Immature natural killer cell (primary cell): ENCODE measurements at places on chromosomes 16 and 17. TPM values are rescaled to one million over a fixed set of nuclear protein-coding genes. Genes with fewer than 3 reads are reported as not detected.

ZNF598 gene
- 10.4 TPM for polyA plus RNA-seq

TMEM204 gene
- 38.3 TPM for polyA plus RNA-seq

KRT24 gene
- polyA plus RNA-seq = not detected

DNA sequence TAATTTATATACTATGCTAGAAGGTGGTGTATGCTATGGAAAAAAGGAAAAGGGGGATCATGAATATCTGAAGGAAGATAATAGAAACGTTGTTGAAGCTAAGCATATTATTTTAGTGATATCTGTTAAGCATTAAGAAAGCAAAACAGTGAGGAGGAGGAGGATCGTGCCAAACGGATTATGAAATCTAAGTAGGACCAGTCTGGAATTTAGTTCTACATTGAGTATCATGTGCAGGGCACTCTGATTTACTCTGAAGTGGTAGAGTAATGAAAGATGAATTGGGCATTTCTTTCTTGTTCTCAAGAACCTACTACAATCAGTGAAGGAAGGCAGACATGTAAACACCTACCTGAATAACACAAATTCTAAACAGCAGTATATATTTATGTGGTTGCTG lies 195.3 kb downstream of the CYB561 start:
- no peak overlapping the region for H3K27ac ChIP-seq
- no peaks in the 10 kb centered on the region for H3K27me3 ChIP-seq
- H3K4me3 ChIP-seq = no peak overlapping the region
- no peak for DNase-seq
- H3K4me1 ChIP-seq = no peaks in the 10 kb centered on the region
- H3K36me3 ChIP-seq = peaks cover 4% of the 10 kb centered on the region

- peaks cover 43% of the 10 kb centered on the region for H3K4me1 ChIP-seq
- H3K4me3 ChIP-seq = no peak overlapping the region
- H3K36me3 ChIP-seq = peaks cover 34% of the 10 kb centered on the region
- no peak overlapping the region for H3K27ac ChIP-seq
Observed at GRCh38 chr17:5434984-5435383, 4.0 kb downstream of the C1QBP start.

GRCh38 chr16:27347930-27348685 lies 34.3 kb downstream of the IL4R start:
- no peak overlapping the region for H3K4me3 ChIP-seq
- peaks cover 6% of the 10 kb centered on the region for H3K4me1 ChIP-seq
- H3K27me3 ChIP-seq = peaks cover 2% of the 10 kb centered on the region
- peaks cover 67% of the 10 kb centered on the region for H3K36me3 ChIP-seq
- DNase-seq = no peak

DNA sequence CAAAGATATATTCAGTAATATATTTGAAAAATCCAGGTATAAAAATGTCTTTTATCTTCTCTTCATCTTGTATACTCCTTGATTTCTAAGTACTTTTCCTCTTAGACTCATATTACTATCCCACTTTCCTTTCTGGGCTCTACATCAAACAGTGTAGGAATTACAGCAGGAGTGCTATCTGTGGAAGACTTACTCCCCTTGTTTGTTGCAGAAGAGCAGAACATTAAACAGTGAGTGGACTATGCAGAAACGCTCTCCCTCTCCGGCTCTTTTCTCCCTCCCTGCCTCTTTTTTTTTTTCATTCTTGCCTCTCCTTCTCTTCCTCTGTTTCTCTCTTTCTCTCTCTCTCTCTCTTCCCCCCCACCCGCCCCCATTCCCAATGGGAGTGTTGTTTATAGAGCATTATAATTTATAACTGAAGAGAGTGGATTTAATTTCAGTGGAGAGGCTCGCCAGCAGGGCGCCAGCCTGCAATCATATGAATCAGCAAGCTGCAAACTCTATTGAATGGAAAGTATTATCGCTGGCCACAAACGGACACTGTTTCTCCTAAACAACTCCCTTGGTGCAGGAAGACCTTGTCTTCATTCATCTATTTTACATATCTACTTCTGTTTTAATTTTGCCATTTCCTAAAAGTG lies 242.3 kb upstream of the TBX2 start:
- no peak for DNase-seq
- H3K4me1 ChIP-seq = no peaks in the 10 kb centered on the region
- peaks cover 7% of the 10 kb centered on the region for H3K36me3 ChIP-seq
- H3K4me3 ChIP-seq = no peak overlapping the region
- H3K27me3 ChIP-seq = no peaks in the 10 kb centered on the region

- H3K27me3 ChIP-seq = peaks cover 2% of the 10 kb centered on the region
- H3K4me3 ChIP-seq = no peak overlapping the region
- no peak for DNase-seq
Observed at GRCh38 chr16:58518980-58519368, 3.7 kb downstream of the SETD6 start.

DNA sequence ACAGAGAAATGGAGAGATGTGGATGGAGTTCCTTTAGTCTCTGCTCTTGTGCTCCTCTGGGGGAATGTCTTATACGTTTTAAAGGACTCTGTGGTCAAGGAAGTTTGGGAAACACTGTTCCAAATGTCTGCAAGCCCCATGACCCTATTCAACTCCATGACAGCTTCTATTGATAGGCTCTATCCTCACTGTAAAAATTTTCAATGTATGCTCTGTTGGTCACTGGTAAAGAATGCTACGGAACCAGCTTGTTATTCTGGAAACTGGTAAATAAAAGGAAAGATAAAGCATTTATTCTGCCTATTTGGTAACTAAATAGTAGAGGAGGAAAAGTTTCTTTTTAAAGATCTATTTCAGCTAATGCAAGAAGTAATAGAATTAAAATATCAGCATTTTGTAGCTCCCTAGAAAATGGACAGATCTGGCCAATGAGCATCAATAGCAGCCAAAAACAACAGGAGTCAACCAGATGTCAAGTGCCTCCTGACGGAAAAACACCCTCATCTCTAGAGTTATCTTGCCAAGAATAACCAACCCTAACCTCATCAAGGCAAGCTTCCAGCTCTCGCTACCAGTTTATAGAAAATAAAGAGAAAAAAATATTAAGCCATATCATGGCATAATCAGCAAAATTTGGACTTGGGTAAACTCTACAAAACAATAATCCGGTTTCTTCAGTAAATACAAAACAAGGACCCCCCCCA lies 16.1 kb downstream of the GDE1 start:
- H3K27ac ChIP-seq = no peak overlapping the region
- H3K27me3 ChIP-seq = peaks cover 1% of the 10 kb centered on the region
- no peak for DNase-seq
- H3K4me3 ChIP-seq = no peak overlapping the region

- DNase-seq = no peak
- H3K27me3 ChIP-seq = no peaks in the 10 kb centered on the region
- H3K36me3 ChIP-seq = peaks cover 4% of the 10 kb centered on the region
- H3K4me3 ChIP-seq = peak overlapping the region; percentile 83
- H3K4me1 ChIP-seq = peaks cover 61% of the 10 kb centered on the region
Observed at GRCh38 chr17:29138184-29138955, 41.8 kb downstream of the MYO18A start.
